CD4-positive, alpha-beta T cell treated with Interleukin-2 at 100 ng/mL for 4 hours (primary cell): ENCODE measurements at places on chromosomes 2 and 18.

GRCh38 chr2:157509744-157510143, 65.9 kb upstream of the CYTIP start:
- no peak for DNase-seq

GRCh38 chr2:71498261-71498701, 44.9 kb downstream of the DYSF start:
- no peak for DNase-seq

DNA sequence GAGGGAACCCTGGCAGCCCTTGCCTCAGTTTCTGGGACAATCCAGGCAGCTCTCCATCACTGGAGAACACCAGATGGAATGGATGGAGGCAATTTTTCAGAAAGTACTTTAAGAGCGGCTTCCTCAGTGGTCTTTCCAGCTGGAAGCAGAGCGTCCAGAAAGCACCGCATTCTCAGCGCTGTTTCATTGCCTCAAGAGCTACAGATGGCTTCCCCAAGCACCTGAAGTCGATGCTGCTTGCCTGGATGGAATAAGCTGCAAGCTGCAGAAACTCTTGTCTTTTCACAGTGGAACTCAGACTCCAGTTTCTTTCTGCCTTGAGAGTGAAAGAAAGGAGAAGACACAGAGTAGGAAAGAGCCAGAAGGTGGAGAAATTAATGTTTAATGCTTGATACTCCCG, 766.9 kb downstream of the TDRD15 start:
- no peak for DNase-seq

DNA sequence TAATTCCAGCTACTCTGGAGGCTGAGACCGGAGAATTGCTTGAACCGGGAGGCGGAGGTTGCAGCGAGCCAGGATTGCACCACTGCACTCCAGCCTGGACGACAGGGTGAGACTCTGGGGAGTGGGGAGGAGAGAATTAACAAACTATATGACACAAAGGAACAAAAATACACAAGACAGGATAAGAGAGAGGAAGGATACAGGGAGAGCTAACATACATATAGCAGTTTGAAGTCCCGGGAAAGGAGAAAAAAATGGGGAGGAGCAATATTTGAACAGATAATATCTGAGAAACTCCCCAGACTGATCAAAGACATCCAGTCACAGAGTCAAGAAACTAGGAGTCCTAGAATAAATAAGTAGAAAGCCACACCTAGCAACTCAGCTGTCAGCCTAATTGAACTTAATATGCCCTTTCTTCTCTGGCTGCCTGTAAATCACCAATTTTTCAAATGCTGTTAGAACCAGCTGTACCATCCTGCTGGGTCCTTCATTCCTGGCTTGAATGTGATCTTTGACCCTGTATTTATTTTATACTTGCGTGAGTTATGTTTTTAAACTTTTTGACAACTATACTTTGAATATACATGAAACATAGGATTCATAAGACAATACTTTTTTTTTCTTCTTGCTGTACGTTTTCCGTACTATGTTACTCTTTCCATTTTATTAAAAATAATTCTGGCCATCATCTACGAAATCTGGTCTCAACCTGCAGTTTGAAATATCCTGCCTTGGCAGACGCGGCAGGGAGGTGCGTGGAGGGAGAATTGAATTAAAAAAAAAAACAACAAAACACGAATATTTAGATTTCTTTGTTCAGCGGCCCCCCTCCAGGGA, 876 bp upstream of the CYP27A1 start:
- no peak for DNase-seq

DNA sequence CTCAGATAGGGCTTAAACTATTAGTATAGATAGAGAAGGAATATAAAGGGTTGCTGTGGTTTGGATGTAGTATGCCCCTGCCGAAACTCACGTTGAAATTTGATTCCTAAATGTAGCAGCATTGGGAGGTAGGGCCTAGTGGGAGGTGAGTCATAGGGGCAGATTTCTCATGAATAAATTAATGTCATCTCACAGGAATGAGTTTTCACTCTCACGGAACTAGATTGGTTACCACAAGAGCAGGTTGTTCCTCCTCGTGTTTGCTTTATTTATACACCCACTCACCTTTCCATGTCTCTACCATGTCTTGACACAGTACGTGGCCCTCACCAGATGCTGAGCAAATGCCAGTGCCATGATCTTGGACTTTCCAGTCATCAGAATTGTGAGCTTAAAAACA, 218.2 kb downstream of the RBM43 start:
- no peak for DNase-seq

DNA sequence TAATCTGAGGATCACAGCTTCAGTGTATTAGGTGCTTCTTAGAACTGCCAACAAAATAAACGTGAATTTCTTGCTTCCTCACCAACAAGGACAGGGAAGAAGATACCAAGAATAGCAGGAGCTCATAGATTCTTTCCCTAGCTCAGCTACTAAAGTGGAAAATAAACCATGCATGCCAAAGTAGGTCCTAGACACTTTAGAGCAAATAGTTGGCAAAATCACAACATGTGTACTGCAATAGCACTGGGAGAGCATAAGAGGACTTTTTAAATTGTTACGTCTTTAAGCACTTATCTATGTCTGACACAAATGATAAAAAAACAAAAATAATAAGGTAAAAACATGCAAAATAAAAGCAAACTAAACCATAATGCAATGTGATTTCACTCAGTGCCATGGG, 49.5 kb downstream of the SUCLG1 start:
- DNase-seq, result no peak

- DNase-seq, result no peak
These were observed 1800.4 kb upstream of the CELF4 start for GRCh38 chr18:39365836-39366485.

DNA sequence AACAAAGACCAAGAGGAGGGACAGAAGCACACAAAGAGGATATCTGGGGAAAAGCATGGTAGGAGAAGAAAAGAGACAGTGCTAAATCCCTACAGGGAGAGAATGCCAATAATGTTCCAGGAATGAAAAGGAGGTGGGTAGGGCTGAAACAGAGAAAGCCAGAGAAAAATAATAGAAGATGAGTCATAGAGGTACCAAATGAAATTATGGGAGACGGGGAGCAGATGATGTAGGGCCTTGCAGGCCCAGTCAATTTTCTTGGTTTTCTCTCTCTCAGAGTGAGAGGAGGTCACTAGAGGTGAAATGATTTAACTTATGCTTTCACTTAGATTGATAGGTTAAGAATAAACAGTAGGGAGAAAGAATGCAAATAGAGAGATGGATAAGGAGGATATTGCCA, 61.5 kb downstream of the RPRM start:
- no peak for DNase-seq
